Airway epithelial cell (primary cell): ENCODE measurements at places on chromosomes 6 and 20. TPM values are rescaled to one million over a fixed set of nuclear protein-coding genes. Genes with fewer than 3 reads are reported as not detected.

PHACTR1 gene
- not detected in 2 replicates for total RNA-seq

BTNL2 gene
- not detected in 2 replicates for total RNA-seq

SRMS gene
- total RNA-seq = 0.35 TPM in 1 of 2 replicates, not detected in the other

CLDN20 gene
- total RNA-seq = 0.14 TPM in 1 of 2 replicates, not detected in the other

SPATA25 gene
- total RNA-seq = 0.33 TPM in 1 of 2 replicates, not detected in the other

BRD2 gene
- 103 and 130 TPM in 2 replicates for total RNA-seq

ETV7 gene
- total RNA-seq = 0.14 and 0.51 TPM in 2 replicates
